ENCODE measurements at places on chromosomes 5 and 9.
A peak's percentile ranks its signal among the peaks of the same experiment; 100 is the strongest.

DNA sequence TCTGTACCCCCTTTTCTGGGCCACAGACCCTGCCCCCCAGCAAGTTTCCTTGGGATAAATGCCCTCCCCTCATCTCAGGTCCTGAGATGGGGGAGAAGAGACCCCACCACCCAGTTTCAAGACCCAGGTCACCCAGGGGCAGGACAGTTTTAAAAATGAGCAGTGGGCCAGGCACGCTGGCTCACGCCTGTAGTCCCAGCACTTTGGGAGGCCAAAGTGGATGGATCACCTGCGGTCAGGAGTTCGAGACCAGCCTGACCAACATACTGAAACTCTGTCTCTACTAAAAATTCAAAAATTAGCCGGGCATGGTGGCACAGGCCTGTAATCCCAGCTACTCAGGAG is 6.1 kb downstream of the PTGES2 start:
- no peak for DNase-seq

GRCh38 chr5:82150559-82150958 is 127.6 kb downstream of the RPS23 start:
- DNase-seq: no peak

- no peak for DNase-seq
Measured at GRCh38 chr5:15300141-15300540, 199.8 kb upstream of the FBXL7 start.

GRCh38 chr9:116394894-116395698 is 241.5 kb downstream of the PAPPA start:
- no peak for DNase-seq

DNA sequence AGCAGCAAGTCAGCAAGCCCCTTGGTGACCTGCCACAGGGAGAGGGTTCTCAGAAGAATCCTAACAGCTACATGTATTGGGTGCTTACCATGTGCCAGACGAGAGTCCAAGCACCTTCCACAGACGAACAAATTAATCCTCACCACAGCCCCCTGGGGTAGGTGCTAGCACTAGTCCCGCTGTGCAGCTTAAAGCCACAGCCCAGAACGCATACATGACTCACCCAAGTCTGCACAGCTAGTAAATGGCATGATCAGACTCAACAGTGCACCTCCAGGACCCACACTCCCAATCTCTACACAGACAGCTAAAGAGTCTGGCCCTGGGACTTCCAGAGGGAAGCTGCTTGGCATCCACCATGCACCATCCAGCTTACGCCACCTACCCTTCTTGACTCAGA is 111.5 kb downstream of the PAX5 start:
- no peak for DNase-seq

GRCh38 chr5:111756581-111757354 is at the start of gene NREP:
TSS of gene NREP (minus strand) at chr5:111757194. CDS start at chr5:111755772, 1,422 bp downstream.
- DNase-seq: no peak

DNA sequence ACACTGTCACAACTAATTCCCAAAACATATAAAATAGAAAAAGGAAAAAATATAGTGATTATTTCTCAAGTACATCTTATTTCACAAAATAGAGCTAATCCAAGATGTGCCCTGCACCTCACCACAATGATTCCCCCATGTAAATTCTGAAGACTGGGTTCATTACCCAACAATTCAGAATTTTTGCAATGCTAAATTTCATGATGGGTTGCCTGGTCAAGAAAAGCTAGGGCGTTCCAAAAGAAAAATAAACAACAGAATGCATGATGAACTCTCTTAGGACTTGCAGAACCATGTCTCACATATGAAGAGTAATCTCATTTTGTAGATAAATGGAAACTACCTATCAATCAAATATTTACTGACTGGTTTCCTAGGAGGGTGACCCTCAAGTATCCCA is 259.6 kb upstream of the NFIL3 start:
- no peak for DNase-seq

GRCh38 chr5:9829621-9830020 is 199.5 kb upstream of the TAS2R1 start:
- DNase-seq: no peak

DNA sequence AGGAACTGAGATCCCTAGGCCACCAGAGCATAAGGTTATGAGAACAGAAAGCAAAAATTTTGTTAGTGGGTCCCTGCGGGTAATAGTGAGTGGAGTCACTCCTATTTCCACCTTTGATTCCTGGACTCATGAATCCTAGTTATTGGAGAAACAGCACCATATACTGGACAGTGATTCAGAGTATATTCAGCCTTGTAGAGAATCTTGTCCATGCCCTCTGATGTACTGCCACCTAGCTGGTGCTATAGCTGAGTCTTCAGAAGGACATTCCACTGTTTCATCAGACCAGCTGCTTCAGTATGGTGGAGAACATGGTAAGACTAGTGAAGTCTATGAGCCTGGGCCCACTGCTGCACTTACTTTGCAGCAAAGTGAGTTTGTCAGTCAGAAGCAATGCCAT is 25.0 kb upstream of the ITGA2 start:
- DNase-seq: no peak

DNA sequence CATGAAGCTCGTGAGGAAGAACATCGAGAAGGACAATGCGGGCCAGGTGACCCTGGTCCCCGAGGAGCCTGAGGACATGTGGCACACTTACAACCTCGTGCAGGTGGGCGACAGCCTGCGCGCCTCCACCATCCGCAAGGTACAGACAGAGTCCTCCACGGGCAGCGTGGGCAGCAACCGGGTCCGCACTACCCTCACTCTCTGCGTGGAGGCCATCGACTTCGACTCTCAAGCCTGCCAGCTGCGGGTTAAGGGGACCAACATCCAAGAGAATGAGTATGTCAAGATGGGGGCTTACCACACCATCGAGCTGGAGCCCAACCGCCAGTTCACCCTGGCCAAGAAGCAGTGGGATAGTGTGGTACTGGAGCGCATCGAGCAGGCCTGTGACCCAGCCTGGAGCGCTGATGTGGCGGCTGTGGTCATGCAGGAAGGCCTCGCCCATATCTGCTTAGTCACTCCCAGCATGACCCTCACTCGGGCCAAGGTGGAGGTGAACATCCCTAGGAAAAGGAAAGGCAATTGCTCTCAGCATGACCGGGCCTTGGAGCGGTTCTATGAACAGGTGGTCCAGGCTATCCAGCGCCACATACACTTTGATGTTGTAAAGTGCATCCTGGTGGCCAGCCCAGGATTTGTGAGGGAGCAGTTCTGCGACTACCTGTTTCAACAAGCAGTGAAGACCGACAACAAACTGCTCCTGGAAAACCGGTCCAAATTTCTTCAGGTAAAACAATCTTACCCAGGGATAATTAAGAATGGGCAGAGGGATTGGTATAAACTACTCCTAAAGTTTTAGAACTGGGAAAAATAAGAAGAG is 12.9 kb downstream of the ITGA1 start:
- peak; percentile 37 for DNase-seq

DNA sequence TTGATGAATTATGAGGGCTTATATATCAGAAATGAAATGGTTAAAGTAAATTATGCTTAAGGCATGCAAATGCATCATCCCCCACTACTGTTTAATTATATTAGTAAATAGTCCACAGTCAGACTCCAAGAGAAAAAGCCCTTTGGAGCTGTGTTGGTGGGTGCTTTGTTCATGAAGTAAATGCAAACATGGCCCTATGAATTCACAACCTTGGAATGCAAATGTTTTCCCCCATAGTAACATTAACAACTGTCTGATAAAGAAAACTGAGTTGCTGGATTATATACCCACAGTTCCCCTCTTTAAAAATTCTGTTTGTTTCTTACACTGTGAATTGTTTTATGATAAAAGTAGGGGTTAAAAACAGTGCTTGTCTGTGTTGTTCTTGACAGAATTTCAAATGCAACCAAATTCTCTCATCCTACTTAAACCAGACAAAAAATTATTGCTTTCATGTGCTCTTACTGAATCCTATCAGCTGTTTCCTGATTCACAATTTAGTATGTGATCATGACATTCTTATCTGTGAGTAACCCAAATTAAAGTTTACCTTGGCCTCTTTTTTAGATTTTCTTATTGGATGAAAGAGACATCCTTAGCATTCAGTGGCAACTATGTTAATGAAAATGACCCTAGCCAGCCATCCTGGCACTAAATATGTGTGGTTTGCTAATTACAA is 48.5 kb upstream of the SNCAIP start:
- no peak for DNase-seq

GRCh38 chr9:34179213-34180136 is 632 bp downstream of the UBAP1 start:
- DNase-seq: no peak

- no peak for DNase-seq
Measured at GRCh38 chr5:153672347-153673090, 182.0 kb downstream of the GRIA1 start.

- DNase-seq: no peak
Measured at GRCh38 chr5:141182248-141182647, at the start of gene PCDHB16. TSS of gene PCDHB16 (plus strand) at chr5:141182387. CDS start at chr5:141182560, 173 bp downstream.

DNA sequence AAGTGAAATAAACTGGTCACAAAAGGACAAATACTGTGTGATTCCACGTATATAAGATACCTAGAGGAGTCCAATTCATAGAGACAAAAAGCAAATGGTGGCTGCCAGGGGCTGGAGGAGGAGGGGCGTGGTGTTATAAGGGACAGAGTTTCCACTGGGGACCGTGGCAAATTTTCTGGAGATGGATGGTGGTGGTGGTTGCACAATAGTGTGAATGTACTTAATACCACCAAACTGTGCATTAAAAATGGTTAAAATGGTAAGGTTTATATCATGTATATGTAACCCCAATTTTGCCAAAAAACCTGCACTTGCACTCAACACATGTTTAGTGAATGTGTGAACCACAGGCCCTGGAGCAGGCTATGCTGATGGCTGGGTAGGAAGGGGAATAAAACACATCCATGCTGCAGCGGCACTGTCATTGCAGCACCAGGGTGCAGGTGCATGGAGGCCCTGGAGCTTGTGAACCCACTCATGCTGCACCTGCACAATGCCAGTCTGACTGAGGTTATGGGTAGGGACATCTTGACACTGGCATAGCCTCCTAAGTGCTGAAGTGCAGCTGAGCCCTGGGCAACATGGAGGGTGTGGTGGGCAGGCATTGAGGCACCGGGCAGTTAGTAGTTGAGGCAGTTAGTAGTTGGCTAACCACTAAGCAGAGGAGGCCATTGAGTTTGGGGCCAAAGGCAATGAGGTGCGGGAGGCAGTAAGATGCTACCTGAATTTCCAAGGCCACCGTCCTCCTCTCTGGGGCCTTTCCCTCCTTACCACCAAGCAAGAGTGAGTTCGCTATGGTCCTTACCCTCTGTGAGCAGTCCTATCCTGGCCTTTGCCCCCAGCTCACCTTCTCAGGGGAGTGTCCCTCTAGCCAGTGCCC is 3.5 kb upstream of the PHF2 start:
- DNase-seq: no peak

DNA sequence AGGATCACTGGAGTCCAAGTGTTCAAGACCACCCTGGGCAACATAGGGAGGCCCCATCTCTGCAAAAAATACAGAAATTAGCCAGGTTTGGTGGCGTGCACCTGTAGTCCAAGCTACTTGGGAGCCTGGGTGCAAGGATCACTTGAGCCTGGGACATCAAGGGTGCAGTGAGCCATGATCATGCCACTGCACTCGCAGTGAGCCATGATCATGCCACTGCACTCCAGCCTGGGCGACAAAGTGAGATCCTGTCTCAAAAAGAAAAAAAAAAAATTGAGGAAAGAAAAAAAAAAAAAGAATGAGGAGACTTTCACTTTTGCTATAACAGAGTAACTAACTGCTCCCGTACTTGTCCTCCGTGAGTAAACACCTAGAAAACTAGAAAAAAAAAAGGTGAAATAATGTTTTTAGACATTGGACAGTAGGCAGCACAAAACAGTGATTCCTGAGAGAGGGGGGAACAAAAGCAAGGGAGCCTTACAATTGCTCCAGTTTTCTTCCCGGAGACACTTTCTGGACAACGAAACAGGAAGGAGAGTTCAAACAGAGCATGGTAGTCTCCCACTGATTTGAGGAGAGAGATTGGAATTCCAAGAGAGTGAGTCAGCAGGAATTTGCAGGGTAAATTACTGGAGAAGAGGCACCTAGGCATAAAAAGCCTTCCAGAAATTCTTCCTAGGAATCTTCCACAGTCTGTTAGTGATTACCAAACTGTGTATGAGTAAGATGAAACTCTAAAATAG is 6.9 kb upstream of the ZBTB5 start:
- DNase-seq: no peak

GRCh38 chr5:40826489-40827187 is 8.4 kb downstream of the RPL37 start:
- no peak for DNase-seq

- DNase-seq: no peak
Measured at GRCh38 chr9:90870621-90871326, 69.2 kb downstream of the SYK start.

- DNase-seq: no peak
Measured at GRCh38 chr5:180283026-180283615, 8.8 kb downstream of the MAPK9 start.

DNA sequence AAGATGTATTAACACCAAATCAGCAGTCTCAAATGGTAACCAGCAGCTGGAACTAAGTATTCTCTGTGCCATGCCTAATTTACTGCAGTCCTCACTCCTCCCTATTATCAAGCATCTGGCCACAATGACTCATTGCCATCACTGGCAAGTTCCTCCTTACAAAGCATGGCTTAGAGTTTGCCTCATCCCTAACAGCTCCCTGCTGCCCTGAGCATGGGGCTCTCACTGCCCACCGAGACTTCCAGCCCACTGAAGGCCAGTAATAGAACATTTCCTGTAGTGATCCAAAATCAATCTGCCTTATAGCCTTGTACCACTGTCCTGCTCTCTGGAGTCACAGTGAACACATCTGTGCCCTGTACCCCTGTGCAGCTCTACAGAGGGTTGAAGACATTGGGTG is 211.9 kb upstream of the TRIM32 start:
- DNase-seq: no peak

DNA sequence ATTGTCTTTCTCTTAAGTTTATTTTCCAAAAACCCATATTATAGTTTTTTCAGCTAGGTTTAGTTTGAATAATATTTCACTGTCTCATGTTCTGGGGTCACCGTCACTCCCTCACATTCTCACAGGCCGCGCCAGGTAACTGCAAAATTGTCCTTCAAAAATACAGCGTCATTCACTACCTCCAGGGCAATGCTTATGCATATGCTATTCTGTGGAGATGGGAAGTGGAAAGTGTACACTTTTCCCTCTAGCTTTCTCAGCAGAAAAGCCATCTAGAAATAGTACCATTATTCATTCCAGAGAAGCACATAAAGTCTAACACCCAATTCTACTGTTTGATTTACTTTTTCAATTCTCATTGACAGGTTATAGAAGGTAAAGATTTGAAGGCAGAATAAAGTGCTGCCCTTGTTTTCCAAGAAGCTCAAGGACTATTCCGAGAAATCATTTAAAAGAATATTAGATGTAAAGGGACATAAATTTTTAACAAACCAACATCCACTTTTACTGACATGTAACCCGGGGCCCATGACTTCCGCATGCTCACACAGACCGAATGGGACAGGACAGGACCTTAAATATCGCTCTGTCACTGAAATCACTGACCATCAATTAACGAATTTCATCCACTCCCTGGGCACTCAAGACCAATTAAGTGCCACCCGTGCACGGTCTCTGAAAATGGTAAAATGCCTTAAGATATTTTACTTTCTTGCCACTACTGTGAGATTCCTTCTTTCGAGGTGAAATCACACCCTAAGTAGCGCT is 720 bp downstream of the NUDT12 start:
- DNase-seq: no peak

GRCh38 chr9:125974705-125975104 is 227.5 kb downstream of the PBX3 start:
- no peak for DNase-seq

Data from activated effector memory CD4-positive, alpha-beta T cell treated with Interleukin-2 at 50 U/mL for 16 hours (primary cell).